ENCODE measurements at places on chromosomes 7 and 10.

GRCh38 chr10:34506786-34507185 is 308.3 kb downstream of the PARD3 start:
- DNase-seq, result no peak

DNA sequence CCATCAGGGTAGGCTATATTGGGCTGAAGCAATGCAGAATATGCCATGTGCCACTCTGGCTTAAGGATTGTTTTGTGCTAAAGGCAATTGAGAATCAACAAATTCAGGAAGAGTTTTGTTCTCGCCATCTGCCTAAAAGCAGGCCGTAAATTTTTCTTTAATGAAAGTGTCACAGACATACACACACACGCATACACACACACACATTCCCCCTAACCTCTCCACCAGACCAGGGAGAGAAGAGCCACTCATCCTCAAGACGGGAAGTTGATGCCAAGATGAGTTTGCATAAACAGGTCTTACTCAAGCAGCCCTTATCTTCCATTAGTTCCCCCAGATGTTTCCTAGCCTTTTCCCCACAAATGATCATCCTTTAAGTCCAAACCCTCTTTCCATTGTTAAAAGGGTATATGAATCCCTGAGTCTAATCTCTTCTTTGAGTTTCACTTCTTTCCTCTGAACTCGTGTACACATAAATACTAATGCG is 59.6 kb upstream of the TRIM24 start:
- DNase-seq, result no peak

- peak; percentile 73 for DNase-seq
Observed at GRCh38 chr10:10293481-10293951, 724.2 kb upstream of the CELF2 start.

DNA sequence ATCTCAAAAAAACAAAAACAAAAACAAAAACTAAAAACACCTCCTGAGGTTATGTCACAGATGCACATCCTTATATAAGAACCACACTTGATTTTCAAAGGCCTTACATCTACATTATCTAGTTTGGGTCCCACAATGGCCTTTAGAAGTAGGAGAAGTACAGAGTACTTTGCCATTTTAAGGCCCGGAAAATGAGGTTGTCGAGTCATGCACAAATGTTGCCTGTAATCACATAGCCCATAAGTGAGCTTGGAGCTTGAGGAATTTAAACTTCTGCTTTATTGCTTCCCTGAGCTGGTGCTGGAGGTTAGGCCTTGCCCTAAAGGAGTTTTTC is 9.7 kb upstream of the MKRN1 start:
- no peak for DNase-seq

- DNase-seq, result no peak
Observed at GRCh38 chr10:115665549-115665948, 572.4 kb downstream of the ATRNL1 start.

DNA sequence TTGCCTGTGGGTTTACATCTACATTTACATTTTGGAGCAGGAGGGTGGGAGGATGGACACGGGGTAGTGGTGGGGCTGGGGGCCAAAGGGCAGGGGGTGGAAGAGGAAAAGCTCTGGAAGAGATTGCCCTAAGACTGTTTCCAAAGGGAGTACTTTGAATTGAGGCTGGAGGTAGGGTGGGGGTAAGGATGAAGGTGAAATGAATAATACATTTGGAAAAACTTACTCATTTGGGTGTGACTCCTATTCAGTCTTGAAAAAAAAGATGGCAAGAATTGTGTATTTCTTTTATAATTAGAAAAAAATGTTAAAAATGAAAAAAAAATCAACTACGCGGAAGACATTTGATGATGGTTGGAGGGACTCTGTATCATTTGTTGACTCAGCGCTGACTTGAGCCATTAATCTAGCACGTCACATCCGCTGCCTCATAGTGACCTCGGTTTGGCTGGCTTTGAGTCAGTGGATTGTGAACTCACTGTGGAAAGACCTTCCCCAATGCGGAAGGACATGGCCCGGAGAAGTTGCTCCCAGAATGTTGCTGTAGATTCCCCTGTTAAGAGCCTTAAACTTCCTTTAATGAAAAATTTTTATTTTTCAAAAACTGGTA is 2.8 kb downstream of the FAM180A start:
- DNase-seq, result no peak

DNA sequence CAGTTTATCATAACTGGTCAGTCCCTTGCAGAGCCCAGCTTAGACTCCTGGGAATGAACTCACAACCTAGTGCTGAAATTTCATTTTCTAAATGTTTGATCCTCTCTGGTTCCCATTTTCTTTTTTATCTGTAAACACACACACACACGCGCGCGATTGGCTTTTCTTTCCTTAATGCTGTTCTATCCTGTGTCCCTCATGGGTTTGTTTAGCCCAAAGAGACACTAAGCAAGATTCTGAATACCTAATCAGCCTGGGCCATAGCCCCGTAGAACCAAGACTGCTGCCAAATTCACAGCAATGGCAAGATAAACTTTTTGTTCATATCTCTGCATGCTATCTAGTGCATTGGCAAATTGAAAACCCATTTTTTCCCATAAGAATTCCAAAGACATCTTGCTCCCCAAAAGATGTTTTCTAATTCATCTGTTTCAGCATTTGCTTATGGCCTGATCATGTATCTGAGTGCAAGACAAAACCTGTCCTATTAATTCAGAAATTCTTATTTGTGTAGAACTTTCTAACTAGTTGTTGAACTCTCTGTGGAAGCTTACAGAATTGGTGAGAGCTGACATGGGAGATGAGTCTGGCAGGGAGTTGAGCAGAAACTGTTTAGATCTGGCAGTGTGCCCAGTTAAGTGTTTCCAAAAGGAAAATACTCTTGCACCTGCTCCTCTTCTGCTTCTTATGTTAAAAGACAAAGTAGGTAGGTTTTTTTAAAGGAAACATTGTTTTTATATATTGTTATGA is 1.8 kb upstream of the IFIT1 start:
- DNase-seq, result peak; percentile 46

GRCh38 chr7:147412782-147413556 is 1177.6 kb upstream of the C7orf33 start:
- DNase-seq, result peak; percentile 51

GRCh38 chr10:49285232-49285631 is 13.7 kb upstream of the C10orf71 start:
- no peak for DNase-seq

GRCh38 chr7:48025624-48026023 is 3.3 kb downstream of the SUN3 start:
- no peak for DNase-seq

DNA sequence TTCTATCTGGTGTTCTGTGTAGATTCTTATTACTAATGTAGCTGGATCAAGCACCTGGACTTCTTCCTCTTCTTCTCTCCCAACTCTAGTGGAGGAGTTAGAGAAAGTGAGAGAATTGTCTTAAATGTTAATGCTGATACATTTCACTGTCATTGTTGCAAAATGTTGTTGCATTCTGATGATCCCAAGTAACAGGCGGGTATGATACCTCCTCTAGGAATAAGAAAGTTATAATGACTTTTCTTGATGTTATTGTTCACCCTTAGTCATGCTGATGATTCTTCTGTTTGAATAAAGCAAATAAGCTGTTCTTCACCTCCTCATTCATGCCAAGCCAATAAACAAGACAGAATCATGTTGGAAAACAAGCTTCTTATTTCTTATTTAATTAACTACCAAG is 9.1 kb downstream of the CHRM2 start:
- DNase-seq, result no peak

DNA sequence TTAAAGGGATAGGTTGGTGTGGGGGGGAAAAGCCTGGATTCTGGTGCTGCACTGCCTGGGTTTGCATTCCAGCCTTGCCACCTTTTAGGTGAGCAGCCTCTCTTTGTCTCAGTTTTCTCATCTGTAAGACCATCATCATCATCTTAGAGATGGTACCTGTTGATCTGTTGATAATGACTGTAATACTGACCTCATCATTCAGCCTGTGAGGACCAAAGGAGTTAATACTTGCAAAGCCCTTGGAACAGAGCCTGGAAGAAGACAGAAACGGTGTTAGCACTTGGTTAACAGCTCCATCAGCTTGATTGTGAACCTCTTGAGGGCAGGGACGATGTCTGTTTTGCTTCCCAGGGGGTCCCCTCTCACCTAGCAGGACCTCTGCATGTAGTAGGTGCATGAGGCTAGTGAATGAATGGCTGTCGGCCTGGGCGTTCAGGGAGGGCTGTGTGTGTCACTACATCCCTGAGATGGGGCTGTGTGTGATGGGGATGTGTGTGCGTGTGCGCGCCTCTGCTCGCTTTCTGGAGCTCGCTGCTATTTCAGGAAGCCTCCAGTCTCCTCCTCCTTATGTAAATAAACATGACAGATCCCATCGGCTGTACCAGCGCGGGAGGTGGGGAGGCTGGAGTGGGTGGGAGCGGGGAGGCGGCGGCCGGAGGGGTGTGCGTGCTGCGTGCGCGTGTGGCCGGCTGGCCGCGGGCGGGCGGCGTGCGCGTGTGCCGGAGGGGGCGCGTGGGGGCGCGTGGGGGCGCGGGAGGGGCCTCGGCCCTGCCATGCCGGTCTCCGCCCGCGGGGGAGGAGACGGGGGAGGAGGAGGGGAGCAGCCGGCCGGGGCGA is 61.2 kb downstream of the NEURL1 start:
- DNase-seq, result peak; percentile 58
